Transverse colon (tissue), 4 donors: ENCODE measurements at places on chromosomes 13 and 19.

DNA sequence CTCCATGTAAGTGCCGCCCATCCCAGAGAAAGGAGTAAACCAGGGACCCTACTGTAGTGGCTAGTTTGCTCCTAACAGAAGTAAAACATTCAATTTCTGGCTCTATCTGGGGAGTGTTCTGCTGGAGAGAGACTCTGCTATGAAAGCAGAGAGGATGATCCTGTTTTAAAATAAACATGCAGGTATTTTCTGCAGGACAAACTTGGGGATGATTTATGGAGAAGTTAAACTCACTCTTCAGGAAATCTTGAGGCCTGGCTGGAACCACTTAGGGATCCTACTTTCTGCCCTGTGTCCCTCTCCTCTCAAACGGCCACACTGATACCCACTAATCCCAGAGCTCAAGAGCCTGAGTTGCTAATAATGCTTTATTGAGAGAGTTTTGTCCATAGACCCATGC is 281.1 kb downstream of the DNAJC15 start:
- peaks cover 13% of the 10 kb centered on the region for H3K4me1 ChIP-seq
- peaks cover 1% of the 10 kb centered on the region for H3K27me3 ChIP-seq
- no peak for DNase-seq
- peak overlapping the region; percentile 74 for H3K27ac ChIP-seq
- no peak overlapping the region for H3K4me3 ChIP-seq

GRCh38 chr13:113167155-113167554 is 8.7 kb downstream of the PROZ start:
- no peaks in the 10 kb centered on the region for H3K36me3 ChIP-seq
- peaks cover 16% of the 10 kb centered on the region for H3K4me1 ChIP-seq
- H3K27me3 ChIP-seq: peaks cover 15% of the 10 kb centered on the region
- peak overlapping the region; percentile 11 for H3K27ac ChIP-seq
- no peak overlapping the region for H3K4me3 ChIP-seq

GRCh38 chr13:105665284-105665683 is 870.2 kb downstream of the EFNB2 start:
- no peaks in the 10 kb centered on the region for H3K36me3 ChIP-seq
- no peak for DNase-seq

DNA sequence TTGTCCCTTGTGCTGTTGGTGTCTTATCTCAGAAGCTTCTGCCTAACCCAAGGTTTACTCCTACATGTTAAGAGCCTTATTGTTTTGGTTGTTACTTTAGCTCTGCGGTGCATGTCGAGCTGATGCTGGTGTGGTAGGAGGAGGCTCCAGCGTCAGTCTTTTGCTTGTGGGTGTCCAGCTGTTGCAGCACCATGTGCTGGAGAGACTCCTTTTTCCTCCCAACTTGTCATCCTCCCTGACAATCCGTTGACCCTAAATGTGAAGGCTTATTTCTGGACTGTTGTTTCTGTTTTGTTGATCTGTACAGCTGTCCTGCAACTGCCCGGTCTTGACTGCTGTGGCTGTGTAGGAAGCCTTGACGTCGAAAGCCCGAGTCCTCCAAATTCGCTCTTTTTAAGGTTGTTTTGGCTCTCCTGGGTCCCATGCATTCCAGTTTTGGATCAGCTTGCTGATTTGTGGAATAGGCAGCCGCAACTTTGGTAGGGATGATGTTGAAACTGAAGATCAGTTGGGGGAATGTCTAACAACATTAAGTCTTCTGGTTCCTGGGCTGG is 15.3 kb downstream of the NAXD start:
- no peaks in the 10 kb centered on the region for H3K27me3 ChIP-seq
- no peak for DNase-seq
- no peak overlapping the region for H3K4me3 ChIP-seq
- H3K36me3 ChIP-seq: no peaks in the 10 kb centered on the region
- H3K27ac ChIP-seq: peak overlapping the region; percentile 77

GRCh38 chr13:84649853-84650252 is 767.6 kb upstream of the SLITRK1 start:
- no peak for DNase-seq
- no peaks in the 10 kb centered on the region for H3K27me3 ChIP-seq
- H3K36me3 ChIP-seq: no peaks in the 10 kb centered on the region
- H3K4me3 ChIP-seq: no peak overlapping the region
- no peak overlapping the region for H3K27ac ChIP-seq

GRCh38 chr13:66778461-66778860 is 451.7 kb downstream of the PCDH9 start:
- no peaks in the 10 kb centered on the region for H3K36me3 ChIP-seq
- no peak for DNase-seq
- H3K4me3 ChIP-seq: no peak overlapping the region
- no peaks in the 10 kb centered on the region for H3K4me1 ChIP-seq
- no peaks in the 10 kb centered on the region for H3K27me3 ChIP-seq
